Activated naive CD4-positive, alpha-beta T cell treated with anti-CD3 and anti-CD28 coated beads for 36 hours (primary cell): ENCODE measurements at places on chromosomes 6 and 20.
A peak's percentile ranks its signal among the peaks of the same experiment; 100 is the strongest.

- no peak for DNase-seq
These were observed 270.9 kb upstream of the JARID2 start for GRCh38 chr6:14974792-14975470.

GRCh38 chr6:36615018-36615761, 21.0 kb downstream of the SRSF3 start:
- DNase-seq = peak; percentile 64

- DNase-seq = no peak
These were observed 2.7 kb downstream of the PAX1 start for GRCh38 chr20:21707999-21708737.

- DNase-seq = no peak
These were observed 80.4 kb upstream of the PMEPA1 start for GRCh38 chr20:57790176-57790575.

- no peak for DNase-seq
These were observed 47.2 kb downstream of the QKI start for GRCh38 chr6:163461696-163462095.

DNA sequence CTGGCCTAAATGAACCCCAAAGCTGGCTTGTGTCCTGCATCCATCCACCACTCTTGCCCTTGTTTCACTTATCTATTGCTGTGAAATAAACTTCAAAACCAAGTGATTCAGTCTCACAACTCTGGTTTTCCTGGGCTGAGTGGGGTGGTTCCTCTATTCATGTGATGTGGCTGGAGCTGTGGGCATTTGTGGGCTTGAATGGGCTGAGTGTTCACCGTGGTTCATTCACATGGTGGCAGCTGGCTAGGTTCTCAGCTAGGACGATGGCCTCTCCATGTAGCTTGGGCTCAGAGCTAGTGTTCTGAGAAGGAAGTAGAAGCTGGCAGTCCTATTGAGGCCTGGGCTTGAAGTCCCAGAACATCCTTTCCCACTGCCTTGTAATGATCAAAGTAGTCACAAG, 30.4 kb downstream of the FKBP1A start:
- no peak for DNase-seq

DNA sequence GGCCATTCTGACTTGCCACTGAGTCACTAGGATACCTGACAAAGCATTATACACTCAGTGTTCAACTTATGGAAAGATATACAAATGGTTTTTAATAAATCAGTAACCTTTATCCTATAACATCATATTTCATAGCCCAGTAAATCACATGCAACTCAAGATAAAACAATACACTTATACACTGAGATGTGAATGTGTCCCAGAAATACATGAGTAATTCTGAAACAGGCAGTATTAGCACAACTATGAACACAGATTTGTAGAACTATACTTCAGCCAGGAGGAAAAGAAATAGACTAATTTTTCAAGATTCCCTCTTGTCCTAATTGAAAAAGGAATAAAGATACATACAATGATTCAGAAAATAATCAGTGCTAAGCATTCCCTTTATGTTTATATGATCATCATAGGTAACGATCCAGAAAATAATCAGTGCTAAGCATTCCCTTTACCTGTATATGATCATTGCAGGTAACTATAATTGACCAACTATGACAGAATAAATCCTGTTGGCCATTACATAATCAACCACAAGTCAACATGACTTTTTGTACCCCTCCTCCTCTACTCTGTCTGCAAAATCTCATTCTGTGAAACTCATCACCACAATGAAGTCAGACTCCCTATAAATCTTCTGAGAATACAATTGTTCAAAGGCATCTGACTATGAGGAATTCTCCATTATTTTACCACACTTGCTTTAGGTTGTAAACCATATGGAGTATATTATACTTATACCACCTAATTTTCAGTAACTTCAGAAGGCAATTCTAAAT, 30.3 kb downstream of the HACE1 start:
- DNase-seq = no peak

DNA sequence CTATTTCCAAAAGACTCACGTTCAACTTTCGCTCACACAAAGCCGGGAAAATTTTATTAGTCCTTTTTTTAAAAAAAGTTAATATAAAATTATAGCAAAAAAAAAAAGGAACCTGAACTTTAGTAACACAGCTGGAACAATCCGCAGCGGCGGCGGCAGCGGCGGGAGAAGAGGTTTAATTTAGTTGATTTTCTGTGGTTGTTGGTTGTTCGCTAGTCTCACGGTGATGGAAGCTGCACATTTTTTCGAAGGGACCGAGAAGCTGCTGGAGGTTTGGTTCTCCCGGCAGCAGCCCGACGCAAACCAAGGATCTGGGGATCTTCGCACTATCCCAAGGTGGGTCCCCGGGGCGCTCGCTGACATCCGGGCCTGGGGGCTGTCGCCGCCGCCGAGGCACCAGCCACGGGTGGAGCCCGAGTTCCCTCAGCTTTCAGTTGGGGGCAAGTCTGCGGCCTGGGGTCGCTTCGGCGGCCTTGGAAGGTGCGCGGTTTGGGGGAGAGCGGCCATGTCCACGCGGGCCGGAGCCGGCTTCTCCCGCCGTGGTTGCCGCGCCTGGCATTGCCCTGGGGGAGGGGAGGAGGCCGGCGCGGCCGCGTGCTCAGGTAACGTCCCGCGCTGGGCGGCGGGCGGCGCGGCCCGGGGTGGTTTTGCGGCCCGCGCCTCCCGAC, 429 bp downstream of the AMD1 start:
- peak; percentile 52 for DNase-seq

GRCh38 chr20:46233701-46234100, 74.6 kb downstream of the CDH22 start:
- no peak for DNase-seq

- no peak for DNase-seq
These were observed 46.5 kb upstream of the DSN1 start for GRCh38 chr20:36820073-36820472.

DNA sequence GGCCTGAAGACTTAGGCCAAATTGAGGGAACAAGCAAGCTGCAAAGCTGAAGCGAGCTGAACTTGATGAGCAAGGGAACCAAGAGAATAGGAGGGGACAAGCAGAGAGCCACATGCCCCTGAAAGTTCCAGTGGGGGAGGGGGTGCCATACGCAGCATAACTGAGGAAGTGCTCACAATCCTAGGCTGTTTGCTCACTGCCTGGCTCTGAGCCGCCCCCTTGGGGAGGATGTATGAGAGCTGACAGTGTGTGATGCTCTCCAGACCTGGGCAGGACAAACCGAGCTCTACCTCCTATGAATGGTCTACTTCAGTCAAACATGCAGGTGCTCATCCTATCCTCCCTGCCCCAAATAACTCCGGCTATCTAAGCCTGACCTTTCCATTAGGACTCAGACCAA, 52.1 kb downstream of the FAXC start:
- no peak for DNase-seq

GRCh38 chr6:27332692-27333641, 20.9 kb upstream of the POM121L2 start:
- DNase-seq = peak; percentile 59
